Spinal cord (tissue), 10 donors: ENCODE measurements at places on chromosomes 2 and 18.

DNA sequence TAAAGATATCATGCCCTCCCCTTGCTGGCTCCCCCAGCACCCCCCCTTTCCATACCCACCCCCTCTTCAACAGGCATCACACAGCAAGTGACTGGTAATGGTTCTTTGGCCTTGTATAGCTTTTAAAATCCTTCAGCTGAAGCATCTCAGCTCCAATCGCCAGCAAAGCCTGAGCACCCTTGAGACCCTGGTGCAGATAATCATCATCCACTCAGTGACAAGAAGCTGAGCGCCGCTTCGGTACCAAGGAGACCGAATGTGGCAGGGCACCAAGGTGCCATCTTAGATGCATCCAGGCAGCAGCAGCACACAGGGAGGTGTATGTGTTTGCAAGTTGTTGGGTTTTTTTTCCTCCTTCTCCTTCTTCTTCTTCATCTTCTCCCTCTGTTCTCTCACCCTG, 232.7 kb downstream of the BCL11A start:
- DNase-seq: peak; percentile 80

DNA sequence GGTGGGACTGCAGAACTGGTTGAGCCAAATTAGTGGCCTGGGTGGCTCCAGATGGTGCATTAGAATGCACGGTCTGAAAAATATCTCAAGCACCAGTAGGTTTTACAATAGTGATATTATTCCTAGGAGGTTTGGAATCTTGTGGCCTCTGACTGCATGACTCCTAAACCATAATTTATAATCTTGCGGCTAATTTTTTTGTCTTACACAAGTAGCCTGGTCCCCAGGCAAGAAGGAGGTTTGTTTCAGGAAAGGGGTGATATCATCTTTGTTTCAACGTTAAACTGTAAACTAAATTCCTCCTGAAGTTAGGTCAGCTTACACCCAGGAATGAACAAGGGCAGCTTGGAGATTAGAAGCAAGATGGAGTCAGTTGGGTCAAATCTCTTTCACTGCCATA, 98.9 kb upstream of the ARL4C start:
- DNase-seq: no peak

GRCh38 chr2:70520825-70521224, 32.8 kb downstream of the TGFA start:
- no peak for DNase-seq

DNA sequence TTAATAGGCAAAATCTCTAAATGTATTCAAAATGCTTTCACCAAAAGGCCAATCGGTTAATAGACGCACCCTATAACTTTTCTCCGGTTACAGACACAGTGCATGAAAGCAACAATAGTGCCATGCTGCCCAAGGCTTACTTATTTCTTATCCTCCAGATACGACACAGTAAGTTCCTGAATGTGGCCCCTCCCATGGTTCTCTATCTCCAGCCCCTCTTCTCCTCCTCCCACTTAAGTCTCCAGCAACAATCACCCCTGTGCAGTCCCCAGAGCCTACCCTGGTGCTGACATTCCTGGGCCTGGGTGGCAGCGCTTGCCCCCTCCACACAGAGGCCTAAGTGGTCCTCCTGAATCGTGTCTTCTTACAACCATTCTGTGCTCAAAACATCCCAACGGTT, 3.6 kb downstream of the KIDINS220 start:
- no peak for DNase-seq

- no peak for DNase-seq
These were observed 176.2 kb downstream of the CALCRL start for GRCh38 chr2:187271825-187272224.

- DNase-seq: no peak
These were observed 25.9 kb downstream of the BABAM2 start for GRCh38 chr2:27916293-27916995.

DNA sequence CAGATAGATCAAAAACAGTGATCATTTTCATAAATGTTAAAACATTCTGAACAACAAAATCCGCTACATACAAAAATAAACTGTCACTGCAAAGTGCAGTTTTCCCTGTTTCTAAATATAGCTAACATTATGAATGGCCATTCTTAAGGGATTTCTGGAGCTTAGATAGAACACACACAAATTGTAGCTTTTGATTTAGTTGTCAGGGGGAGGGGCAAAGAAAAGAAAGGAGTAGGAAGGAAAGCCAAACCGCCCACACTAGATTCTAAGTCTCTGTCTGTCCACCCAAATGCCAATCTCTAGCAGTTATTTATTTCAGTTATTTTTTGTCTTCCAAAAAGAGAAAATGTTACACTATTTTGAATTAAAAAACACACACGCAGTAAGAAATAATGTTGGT, 182.4 kb downstream of the CDH2 start:
- DNase-seq: no peak

DNA sequence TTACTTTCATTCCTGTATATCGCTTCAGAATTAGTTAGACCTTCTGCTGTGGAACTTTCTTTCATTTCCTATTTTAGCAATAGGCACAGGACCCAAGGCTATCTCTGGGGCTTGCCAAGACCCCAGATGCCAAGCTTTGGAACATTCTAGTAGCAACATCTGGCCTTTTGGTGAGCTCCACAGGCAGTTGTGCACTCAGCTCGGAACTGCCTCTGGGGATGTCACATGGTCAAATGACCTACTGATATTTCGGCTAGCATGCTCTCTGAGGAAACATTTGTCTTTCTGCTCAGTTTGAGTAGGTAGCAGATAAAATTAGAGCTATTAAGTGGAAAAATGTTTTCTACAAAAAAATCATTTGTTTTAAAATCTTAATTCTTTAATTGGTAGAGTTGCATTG, 76.6 kb upstream of the ITGA4 start:
- DNase-seq: no peak

- DNase-seq: peak; percentile 71
These were observed 31.9 kb downstream of the PRKRA start for GRCh38 chr2:178419123-178419522.

- no peak for DNase-seq
These were observed 14.3 kb upstream of the MC5R start for GRCh38 chr18:13809531-13810255.

- DNase-seq: no peak
These were observed 35.4 kb downstream of the FBXO11 start for GRCh38 chr2:47870641-47871540.

DNA sequence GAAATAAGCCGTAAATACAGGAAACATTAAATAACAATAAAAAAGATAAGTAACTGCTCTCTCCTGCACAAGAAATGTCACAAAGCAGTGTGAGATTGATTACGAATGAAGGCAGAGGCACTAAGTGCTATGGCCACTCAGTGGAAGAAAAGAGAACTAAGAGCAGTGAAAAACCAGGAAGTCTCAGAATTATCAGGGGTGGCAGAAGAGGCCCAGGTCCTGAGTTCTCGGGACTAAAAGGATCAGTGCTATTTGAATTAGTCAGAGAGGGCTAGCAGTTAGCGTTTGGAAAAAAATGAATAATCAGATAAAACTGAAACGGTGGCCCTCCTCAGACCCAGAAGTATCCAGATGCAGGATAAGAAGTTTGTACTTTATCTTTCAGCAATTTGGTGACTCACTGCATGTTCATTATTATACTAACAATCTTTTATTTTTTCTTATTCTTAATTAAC, 367.1 kb downstream of the ZEB2 start:
- DNase-seq: no peak

DNA sequence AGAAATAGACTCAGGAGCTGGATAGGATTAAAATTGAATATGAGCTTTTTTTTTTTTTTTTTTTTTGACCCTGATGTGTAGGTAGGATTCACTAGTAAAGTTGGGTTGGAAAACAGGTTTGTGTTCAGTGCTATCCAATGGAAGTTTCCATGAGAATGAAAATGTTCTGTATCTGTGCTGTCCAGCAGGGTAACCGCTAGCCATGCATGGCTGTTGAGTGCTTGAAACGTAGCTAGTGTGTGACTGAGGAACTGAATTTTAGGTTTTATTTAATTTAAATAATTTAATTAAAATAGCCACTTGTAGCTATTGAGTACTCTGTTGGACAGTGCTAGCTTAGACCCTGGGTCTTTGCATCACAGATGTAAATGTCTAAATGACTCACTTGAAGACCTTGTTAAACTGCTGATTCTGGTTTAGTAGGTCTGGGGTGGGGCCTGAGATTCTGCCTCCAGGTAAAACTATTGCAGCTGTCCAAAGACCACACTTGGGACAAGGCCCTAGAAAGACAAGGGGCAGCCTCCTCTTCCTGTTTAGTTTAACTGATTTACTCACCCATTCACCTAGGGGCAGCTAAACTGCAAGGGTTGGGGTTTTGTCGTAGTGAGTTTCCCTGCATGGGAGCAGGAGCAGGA, 84.7 kb upstream of the STON1 start:
- no peak for DNase-seq

DNA sequence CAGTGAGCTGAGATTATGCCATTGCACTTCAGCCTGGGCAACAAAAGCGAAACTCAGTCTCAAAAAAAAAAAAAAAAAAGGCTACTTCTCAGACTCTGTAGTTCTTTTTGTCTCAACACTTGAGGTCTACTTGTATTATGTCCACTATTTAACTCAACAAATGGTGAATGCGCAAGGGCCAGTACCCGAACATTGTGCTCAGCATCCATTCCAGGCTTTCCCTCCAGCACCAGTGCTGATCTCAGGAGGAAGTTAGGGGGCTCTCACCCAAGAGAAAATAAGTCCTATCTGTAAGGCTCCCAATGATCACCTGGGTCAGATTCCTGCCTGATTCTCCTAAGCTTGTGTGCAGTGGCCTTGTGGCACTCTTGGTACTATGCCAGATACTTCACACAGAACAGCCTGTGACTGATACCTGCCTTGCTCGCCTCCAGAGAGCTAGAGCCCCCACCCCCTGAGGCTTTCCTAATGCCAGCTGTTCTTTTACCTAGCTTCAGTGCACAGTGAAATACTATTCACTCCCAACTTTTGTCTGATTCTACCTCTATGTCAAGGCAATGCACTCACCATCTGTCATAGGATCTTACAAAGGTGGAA, 74.9 kb downstream of the INO80D start:
- no peak for DNase-seq

GRCh38 chr2:97911206-97911921, 84.4 kb downstream of the TMEM131 start:
- no peak for DNase-seq

DNA sequence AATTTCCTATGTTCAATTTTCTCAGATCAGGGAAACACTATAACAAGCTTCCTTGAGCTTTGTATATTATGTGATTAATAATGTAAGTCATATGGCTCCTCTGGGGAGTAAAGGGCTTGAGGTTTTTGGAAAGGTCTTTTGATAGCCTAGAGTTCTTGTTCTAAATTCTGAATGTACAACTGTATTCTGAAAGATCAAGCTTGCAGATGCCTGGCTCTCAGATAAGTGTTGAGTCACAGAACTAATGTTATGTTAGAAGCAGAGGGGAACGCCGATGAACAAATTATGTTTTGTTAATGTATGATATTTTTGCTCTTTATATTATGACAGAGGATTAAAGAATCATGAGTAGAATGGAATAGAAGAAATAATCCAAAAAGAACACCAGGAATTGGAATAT, 170.1 kb downstream of the RPRM start:
- DNase-seq: no peak

DNA sequence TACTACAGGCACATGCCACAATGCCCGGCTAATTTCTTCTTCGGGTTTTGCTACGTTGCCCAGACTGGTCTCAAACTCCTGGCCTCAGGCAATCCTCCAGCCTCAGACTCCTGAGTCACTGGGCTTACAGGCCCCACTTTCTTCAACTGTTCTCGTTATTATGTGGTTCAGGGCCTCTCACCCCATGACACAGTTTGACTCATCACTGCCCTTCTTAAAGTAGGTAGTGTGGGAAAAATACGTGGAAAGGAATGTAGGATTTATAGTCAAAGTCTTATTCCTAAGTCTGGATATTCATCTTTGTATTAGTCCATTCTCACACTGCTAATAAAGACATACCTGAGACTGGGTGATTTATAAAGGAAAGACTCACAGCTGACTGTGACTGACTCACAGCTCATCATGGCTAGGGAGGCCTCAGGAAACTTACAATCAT, 19.4 kb downstream of the CENPA start:
- DNase-seq: no peak

DNA sequence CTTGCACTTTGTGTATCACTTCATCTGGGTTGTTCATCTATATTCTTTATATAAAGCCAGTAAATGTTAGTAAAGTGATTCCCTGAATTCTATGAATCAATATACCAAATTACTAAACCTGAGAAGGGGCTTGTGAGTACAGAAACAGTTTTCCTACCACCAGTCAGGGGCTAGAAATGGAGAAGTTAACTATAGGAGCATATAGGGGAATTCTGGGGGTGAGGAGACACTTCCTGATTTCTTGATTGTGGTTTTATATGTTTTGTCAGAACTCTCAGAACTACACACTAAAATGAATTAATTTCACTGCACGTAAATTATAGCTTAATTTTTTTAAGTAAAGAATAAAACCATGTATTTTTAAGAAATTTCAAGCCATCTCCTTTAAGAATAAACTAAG, 93.7 kb downstream of the SESTD1 start:
- DNase-seq: no peak

- DNase-seq: peak; percentile 11
These were observed 10.2 kb upstream of the CNDP1 start for GRCh38 chr18:74524097-74524496.

DNA sequence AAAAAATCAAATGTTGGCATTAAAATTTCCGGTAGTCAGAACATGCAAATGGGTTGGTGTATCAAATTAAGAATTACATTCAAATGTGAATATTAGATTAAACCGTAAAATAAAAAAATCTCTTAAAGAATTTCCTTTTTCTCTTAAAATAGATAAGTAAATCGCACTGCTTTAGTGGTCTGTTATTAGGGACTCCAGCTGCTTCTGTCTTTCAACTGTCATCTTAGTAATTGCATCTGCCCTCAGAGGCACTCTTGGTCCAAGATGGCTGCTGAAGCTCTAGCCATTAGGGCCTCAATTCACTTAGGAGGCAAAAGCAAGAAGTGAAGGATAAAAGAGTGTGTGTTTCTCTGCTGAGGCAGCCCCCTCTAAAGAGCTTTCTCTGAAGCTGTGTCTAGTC, 132.4 kb downstream of the MGAT5 start:
- no peak for DNase-seq

DNA sequence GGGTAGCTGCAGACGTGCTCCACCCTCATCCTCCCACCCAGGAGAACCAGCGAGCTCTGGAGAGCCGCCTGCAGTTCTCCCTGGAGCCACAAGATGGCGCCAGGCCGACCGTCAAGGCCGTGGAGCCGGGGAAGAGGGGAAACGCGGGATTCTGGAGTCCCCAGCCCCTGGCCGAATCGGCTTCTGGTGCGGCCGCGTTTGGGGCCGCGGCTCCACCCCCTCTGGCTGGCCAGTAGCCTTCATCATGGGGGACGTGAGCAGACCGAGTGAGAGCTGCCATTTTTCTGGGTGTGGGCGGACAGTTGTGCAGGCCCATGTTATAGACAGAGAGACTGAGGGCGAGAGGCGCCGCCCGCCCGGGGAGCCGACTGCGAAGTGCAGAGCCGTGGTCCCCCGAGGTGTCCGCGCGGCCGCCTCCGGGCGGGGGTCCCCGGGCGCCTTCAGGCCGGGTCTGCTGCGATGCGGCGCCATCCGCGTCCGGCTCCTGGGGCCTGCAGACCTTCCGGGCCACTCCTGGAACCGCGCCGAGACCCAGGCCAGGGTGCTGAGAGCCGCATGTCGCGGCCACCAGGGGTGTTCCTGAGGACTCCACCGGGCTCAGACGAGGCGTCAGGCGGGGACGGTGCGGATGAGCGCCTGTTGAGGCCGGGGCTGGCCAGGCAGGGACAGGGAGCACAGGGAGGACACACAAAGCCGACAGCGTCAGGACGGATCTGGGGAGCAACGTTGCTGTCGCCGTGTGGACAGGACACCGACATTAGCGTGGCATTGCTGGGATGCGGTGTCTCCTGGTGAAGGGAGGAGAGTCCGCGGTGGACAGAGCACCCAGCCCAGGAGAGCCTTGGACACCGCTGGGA, 418.2 kb upstream of the HS6ST1 start:
- DNase-seq: peak; percentile 64
